Epithelial cell of prostate (primary cell): ENCODE measurements at places on chromosomes 3 and 15.

DNA sequence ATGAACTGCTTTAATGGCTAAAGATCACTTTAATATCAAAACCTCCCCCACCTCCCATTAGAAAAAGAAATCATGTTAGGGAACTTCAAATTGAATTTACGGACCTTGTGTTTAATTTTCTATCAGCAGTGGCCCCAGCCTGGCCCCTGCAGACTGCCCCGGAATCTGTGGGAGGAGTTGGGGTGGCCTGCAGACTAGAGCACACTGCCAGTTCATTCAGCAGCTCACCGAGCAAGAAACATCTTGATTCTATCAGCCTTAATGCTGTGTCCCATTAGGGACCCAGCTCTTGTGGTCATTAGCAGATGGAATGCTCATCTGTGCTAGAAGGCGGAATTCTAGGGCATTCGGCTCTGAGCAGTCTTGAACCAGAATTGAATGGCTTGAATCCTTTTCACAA lies 54.2 kb downstream of the FLNB start:
- DNase-seq = no peak

GRCh38 chr3:179088306-179088705 lies 16.7 kb upstream of the ZMAT3 start:
- DNase-seq = no peak

DNA sequence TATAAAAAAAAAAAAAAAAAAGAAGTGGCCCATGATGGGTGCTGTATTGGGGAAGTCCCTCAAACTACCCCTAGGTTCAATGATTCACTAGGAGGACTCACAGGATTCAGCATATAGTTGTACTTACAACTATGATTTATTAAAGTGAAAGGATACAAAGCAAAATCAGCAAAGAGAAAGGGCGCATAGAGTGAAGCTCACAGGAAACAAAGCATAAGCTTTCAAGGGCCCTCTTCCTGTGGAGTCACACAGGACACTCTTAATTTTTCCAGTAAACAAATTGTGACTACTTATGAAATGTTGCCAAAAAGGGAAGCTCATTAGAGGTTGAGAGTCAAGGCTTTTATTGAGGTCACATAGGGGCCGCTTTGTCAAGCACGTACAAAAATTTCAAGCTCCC lies 153.7 kb upstream of the GAP43 start:
- DNase-seq = no peak

- DNase-seq = no peak
Observed at GRCh38 chr3:8466526-8466925, 35.1 kb upstream of the LMCD1 start.

DNA sequence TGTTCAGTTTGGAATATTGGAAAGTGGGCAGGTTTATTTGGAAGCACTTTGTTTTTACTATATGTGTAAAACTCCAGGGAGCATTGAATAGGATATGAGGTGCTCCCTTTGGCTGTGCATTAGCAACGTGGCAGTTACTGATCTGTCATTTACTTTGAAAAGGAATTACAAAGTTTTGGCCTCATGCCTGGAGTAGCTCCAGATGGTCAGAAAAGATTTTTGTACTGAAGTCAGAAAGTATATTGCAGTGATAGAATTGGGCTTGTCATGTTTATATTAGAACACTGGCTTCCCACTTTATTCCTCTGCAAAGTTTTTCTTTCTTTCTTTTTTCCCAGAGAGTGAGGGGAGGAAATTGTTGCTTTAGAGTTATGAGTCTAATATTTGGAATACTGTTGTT lies 26.1 kb downstream of the FNDC3B start:
- no peak for DNase-seq

- peak; percentile 40 for DNase-seq
Observed at GRCh38 chr3:175737646-175738572, 878.8 kb downstream of the NAALADL2 start.

DNA sequence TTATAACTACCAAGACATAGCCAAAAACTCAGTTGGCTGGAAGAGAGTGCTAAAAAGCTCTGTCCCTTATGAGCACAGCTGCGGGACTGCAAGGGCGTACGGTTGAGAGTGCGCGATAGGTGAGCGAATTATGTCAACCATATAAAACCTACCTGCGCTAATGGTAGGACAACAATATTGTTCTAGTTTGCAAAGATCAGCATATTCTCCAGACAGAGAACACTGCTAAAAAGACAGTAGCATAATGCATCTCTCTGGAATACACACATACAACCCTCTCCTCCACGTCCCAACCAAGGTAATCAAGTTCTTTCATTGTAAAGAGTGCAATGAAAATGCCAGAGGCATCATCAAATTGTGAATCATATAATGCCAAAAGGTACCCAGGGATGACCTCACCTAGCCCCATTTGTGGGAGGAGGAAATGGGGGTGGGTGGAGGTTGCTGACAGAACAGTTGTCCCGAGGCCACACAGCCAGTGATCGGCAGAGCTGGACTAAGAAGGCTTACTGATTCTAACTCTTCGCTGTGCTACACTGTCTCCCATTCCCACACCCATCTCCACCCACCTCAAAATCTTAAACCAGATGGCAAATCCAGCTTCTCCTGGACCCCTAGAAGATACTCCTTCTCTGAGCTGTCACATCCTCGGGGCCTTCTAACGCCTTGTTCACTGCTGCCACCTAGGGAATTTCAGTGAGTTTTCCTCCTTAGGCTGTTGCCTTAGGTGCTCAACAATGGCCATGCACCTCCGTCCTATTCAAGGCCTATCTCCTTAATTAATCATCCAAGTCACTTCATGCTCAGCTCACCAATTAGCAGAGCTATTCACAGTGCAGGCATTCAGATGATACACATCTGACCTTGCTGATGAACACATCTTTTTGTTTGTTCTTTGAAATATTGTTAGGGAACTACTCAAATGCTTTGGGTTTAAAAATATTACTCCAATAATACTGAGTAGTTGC lies 60.7 kb downstream of the RPL22L1 start:
- peak; percentile 54 for DNase-seq

DNA sequence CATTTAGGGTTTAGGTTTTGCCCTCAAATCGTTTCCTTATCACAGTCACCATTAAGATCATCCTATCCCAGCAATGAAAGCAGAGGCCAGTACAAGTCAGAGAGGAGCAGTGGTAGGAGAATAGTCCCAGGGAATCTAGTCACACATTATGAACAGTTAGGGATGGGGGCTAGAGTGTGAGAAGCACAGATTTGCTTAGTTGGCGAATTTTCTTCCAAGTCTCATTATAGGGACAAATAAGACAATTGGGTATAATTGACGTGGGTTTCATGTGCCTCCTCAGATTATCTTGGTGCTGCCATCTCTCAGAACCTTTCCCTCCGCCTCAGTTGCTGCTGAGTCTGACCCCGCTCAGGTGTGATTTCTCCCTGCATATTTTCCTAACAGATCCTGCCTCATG lies 407.1 kb downstream of the SQOR start:
- DNase-seq = no peak

GRCh38 chr3:39295184-39295775 lies 15.4 kb upstream of the CX3CR1 start:
- no peak for DNase-seq

- DNase-seq = no peak
Observed at GRCh38 chr3:151016478-151016795, 43.9 kb upstream of the CLRN1 start.

GRCh38 chr3:157501863-157502262 lies 1.4 kb downstream of the VEPH1 start:
- no peak for DNase-seq

DNA sequence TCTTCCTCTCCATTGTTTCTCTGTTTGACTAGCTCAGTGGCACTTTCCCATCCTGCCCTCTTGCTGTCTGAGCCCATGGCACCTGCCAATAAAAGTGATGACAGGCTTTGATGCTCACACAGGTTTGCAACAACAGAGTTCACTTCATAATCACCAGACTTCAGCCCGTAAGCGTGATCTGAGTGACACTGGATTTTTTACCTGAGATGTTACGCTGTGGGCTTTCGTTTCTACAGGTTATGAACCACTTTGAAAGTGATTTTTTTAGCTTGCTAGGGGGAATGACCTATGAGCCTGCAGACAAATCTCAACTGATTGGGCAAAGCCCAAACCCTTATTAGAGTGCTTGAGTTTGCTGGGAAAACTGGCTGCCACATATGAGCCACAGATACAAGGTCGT lies 173.9 kb upstream of the ICE2 start:
- DNase-seq = no peak

DNA sequence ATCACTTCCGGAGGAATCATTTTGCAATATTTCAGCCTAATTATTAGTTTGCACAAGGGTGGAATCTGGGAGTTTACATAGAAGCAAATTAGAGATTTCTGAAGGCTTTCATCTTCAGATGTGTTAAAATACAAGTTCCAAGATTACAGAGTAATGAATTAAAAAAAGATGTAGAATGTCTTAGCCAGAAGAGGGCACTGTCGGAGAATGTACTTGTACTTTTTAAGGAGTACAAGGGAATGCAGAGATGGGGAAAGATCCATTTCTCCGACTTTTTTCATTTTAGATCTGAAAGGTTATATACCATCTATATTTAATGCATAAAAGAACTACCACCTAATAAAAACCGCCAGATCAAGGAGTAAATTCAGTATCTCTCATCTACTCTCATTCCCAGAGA lies 43.1 kb upstream of the WDR5B start:
- DNase-seq = no peak

DNA sequence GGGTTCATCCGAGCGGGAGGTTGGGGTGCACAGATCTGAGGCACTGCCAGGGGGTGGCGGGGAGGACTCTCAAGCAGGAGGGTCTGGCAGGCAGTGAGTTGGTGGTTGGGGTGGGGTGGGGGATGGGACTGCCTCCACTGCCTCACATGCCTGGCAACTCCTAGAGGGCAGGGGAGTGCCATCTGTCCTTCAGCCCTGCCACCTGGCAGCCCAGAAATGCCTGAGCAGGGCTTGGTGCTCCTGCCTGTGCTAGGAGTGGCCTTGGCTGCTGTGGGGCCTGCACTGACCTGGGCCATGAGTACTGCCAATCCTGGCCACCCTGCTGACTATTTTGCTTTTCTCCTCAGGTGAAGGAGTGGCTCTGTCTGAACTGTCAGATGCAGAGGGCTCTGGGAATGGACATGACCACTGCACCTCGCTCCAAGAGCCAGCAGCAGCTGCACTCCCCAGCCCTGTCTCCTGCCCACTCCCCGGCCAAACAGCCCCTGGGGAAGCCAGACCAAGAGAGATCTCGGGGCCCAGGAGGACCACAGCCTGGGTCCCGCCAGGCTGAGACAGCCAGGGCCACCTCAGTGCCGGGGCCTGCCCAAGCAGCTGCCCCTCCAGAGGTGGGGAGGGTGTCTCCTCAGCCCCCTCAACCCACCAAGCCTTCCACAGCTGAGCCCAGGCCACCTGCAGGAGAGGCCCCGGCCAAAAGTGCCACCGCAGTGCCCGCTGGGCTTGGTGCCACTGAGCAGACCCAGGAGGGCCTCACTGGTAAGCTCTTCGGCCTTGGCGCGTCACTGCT lies 32.0 kb upstream of the APEH start:
- no peak for DNase-seq

- DNase-seq = no peak
Observed at GRCh38 chr3:112776836-112777235, 69.8 kb downstream of the CD200R1L start.

DNA sequence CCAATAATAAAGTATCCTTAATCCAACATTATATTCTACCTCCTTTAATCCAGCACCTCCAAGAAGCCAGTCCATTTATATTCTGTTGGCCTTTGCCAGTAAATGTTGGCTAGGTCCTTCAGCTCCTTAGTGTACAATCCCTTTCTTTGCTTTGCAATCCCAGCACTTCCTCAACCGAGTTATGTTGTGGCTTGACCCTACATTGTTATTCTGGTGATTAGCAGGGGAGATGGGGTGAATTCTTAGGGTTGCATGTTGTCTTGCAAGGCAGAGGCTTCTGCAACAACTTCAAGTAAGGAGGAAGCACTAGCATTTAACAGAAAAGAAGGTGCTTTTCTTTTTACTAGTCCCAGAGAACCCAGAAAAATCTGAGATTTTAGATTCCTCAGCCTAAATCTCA lies 127.2 kb downstream of the CD47 start:
- no peak for DNase-seq

- no peak for DNase-seq
Observed at GRCh38 chr3:50164984-50165909, 10.1 kb downstream of the SEMA3F start.

GRCh38 chr3:174336784-174337183 lies 522.4 kb upstream of the NAALADL2 start:
- DNase-seq = no peak

GRCh38 chr3:46913644-46914043 lies 36.1 kb downstream of the PTH1R start:
- DNase-seq = no peak

GRCh38 chr3:133995264-133995663 lies 34.5 kb downstream of the SLCO2A1 start:
- DNase-seq = no peak

GRCh38 chr15:28921336-28921735 lies 35.6 kb downstream of the APBA2 start:
- DNase-seq = no peak

DNA sequence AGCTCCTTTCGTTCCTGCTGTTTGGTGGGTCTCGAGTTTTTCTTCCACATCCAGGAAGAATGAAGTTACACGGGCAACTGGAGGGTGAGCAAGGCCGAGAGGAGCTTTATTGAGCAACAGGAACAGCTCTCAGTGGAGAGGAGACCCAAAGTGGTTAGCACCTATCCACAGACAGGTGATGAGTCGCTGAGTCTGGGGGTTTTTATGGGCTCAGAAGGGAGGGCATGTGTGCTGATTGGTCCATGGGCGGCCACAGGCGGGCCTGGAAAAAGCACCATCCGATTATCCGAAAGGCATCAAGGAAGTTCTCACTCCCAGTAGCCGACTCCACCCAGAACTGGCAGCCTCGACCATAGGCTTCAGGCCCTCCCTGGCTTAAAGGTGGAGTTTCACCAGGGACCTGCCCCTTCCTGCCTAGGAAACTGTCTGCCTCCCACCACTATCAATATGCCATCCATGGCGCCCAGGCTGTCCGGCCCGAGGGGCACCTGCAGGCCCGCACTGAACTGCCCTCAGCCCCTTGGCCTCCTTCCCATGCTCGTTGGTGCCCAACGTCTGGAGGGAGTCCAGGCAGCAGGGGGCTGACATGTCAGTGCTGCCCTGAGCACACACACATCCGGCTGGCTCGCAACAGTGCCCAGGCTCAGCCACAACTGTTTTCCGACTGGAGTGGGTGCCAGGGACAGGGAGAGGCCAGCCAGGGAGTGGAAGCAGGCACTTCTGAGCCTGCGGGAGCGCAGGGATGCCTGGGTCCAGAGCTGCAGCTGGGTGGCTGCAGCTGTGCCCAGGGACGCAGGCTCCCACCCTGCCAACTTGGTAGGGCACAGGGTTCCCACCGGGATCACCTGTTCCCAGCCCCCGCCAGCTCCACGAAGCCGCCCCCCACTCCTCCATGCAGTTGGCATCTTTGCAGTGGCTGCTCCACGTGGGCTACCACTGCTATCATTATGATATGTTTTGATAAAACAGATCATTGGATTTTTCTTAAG lies 170.2 kb downstream of the FNDC3B start:
- DNase-seq = no peak

- no peak for DNase-seq
Observed at GRCh38 chr3:155605571-155605970, 139.3 kb downstream of the PLCH1 start.

DNA sequence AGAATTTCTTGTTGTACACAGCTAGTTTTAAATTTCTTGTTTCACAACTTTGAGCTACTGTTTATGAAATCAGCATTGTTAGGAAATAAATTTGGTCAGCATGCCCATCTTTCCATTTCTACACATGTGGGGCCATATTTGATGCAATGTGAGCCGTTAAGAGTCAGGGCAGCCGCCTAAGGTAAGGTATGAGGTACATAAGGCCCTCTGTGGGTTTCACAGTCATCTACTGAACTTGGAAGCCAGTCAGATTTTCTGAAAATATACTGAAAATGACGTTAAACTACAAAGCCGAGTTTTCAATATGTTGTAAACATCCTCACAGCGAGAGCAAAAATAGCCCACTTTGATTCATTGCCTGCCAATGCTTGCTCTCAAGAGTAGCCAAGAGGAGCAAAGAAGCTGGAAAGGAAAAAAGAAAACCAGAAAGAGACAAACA lies 94.7 kb upstream of the PDZRN3 start:
- DNase-seq = no peak
